ENCODE measurements at places on chromosomes 6 and 20. TPM values are rescaled to one million over a fixed set of nuclear protein-coding genes. Genes with fewer than 3 reads are reported as not detected.
A peak's percentile ranks its signal among the peaks of the same experiment; 100 is the strongest.

Gene RIPPLY2
- not detected for polyA plus RNA-seq

Gene C20orf204
- polyA plus RNA-seq: 0.11 TPM

Gene NOX3
- polyA plus RNA-seq: not detected

Gene STX11
- 0.68 TPM for polyA plus RNA-seq

Gene TPX2
- polyA plus RNA-seq: 27.6 TPM

Gene DPPA5
- polyA plus RNA-seq: not detected

Gene HRH3
- not detected for polyA plus RNA-seq

Gene GCM1
- polyA plus RNA-seq: not detected

Gene C20orf144
- 0.19 TPM for polyA plus RNA-seq

Gene ATP6V1G2
- 6.5 TPM for polyA plus RNA-seq

Gene SIRPA
- 37.2 TPM for polyA plus RNA-seq

Gene SLC32A1
- polyA plus RNA-seq: not detected

Gene CEBPB
- polyA plus RNA-seq: 17.4 TPM

Gene ACOT13
- 25.7 TPM for polyA plus RNA-seq

Gene IL17F
- not detected for polyA plus RNA-seq

Gene OLIG3
- polyA plus RNA-seq: not detected

Gene EPB41L1
- polyA plus RNA-seq: 33.7 TPM

Gene RPL10A
- polyA plus RNA-seq: 3,261 TPM

Gene PI16
- polyA plus RNA-seq: 0.20 TPM

GRCh38 chr20:6502219-6502618 is 265.3 kb upstream of the BMP2 start:
- H3K27ac ChIP-seq: no peak overlapping the region
- no peaks in the 10 kb centered on the region for H3K27me3 ChIP-seq
- no peaks in the 10 kb centered on the region for H3K4me1 ChIP-seq
- H3K36me3 ChIP-seq: no peaks in the 10 kb centered on the region
- H3K4me3 ChIP-seq: no peak overlapping the region
- DNase-seq: no peak

DNA sequence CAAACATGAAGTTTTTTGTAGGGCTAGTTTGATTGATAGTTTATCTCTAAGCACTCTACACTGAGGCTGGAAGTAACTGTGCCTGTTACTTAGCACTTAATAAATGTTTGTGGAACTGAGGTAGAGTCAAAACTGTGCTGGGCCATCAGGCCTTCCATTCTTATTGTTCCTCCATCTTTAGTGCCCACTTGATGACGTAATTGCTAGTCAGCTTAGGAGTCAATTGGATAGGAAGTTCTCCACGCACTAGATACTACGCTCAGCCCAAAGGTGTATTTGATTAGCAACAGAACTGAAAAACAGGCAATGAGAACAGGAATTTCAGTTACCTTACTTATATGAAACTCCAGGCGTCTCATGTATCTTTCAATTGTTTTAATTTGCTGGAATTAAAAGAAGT is 67.0 kb downstream of the RIPOR2 start:
- no peak overlapping the region for H3K4me3 ChIP-seq
- H3K27me3 ChIP-seq: no peaks in the 10 kb centered on the region
- no peak overlapping the region for H3K27ac ChIP-seq
- no peaks in the 10 kb centered on the region for H3K4me1 ChIP-seq

- no peaks in the 10 kb centered on the region for H3K36me3 ChIP-seq
- H3K27me3 ChIP-seq: no peaks in the 10 kb centered on the region
- no peak overlapping the region for H3K4me3 ChIP-seq
- no peak for DNase-seq
- H3K27ac ChIP-seq: no peak overlapping the region
Observed at GRCh38 chr20:40641202-40641601, 47.8 kb downstream of the MAFB start.

DNA sequence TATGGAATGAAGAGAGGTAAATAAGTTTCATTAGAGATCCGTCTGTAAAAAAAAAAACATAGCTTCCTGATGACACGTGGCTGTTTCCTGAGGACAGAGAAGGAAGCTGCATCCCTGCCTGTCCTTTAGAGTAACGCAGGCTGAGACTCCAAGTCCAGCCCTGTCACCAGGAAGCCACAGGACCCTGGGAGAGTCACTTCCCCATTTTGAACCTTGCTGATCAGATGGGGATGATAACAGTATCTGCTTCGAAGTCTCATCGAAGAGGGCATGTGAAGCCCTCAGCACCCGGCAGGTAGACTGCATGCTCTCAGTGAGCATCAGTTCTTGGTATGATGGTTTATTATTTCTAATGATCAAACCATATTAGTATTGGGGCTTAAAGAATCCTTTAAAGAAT is 139.1 kb upstream of the KCNG1 start:
- H3K27me3 ChIP-seq: peaks cover 67% of the 10 kb centered on the region
- no peak for DNase-seq
- no peak overlapping the region for H3K4me3 ChIP-seq
- H3K36me3 ChIP-seq: no peaks in the 10 kb centered on the region
- H3K27ac ChIP-seq: no peak overlapping the region
- no peaks in the 10 kb centered on the region for H3K4me1 ChIP-seq

DNA sequence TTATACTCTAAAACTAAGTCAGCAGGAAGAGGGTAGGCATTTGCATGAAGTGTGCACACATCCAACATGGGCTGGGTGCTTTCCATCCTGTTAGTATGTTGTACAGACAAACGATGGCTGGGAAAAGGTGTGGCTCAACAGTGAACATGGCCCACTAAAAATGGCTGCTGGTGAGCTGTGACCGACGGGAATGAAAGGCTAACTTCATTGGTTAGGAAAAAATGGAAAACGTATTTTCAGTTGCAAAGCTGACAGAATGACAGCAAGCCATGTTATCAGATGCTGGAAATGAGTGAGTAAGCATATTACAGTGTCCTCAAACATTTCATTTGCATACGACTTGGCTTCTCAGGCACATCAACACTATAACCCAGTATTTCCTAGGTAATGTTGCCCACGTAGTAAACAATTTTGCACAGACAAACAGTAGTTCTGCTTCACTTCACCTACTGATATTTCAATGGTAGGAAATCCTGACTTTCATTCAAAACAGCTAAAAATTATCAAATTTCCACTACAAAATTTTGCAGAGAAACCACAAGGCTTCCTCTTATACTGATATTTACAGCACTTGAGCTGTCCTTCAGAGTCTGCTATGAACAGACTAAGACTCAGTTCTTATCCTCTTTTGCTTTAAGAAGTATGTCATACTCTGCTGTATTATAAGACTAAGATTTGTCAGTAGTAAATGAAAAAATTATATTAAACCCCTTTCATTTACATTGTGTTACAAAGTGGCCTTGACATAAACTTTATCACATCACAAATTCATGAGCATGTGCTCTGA is 98.9 kb downstream of the IRF4 start:
- DNase-seq: no peak
- H3K4me3 ChIP-seq: no peak overlapping the region
- H3K27ac ChIP-seq: no peak overlapping the region
- peaks cover 18% of the 10 kb centered on the region for H3K36me3 ChIP-seq
- H3K4me1 ChIP-seq: no peaks in the 10 kb centered on the region
- H3K27me3 ChIP-seq: no peaks in the 10 kb centered on the region

DNA sequence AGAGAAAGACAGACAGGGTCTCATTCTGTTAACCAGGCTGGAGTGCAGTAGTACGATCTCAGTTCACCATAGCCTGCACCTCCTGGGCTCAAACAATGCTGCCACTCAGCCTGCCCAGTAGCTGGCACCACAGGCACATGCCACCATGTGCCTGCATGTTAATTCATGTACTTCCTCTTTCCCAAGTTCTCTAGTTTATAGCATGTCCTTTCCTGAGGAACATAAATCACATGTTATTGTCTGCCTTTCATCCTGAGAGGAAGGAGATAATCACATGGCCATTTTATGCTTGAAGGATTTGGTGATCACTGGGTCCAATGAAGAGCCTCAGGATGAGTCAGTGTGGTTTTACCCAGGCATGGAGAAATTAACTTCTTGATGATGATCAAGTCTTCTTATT is 47.9 kb downstream of the COL11A2 start:
- no peaks in the 10 kb centered on the region for H3K36me3 ChIP-seq
- H3K4me3 ChIP-seq: no peak overlapping the region
- no peak for DNase-seq
- peaks cover 35% of the 10 kb centered on the region for H3K27me3 ChIP-seq
- no peak overlapping the region for H3K27ac ChIP-seq

- no peak overlapping the region for H3K4me3 ChIP-seq
- H3K27me3 ChIP-seq: no peaks in the 10 kb centered on the region
- peaks cover 2% of the 10 kb centered on the region for H3K4me1 ChIP-seq
- H3K36me3 ChIP-seq: peaks cover 47% of the 10 kb centered on the region
- no peak overlapping the region for H3K27ac ChIP-seq
- no peak for DNase-seq
Observed at GRCh38 chr20:37225146-37225545, 36.5 kb downstream of the GHRH start.

DNA sequence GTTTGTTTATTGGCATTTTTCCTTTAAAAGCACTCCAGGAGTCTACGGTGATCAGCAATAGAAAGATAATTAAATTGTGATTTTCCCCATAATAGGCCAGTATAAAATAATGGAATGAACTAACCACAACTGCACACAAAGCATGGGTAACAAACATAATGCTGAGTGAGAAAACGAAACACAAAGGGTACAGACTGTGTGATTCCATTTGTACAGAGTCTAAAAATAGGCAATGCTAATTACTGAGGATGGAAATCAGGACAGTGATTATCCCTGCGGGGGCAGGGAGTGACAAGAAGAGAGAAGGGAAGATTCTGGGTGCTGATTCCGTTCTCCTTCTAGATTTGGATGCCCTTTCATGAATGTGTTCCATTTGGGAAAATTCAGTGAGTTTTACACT is 478.1 kb downstream of the PREX1 start:
- peaks cover 5% of the 10 kb centered on the region for H3K27me3 ChIP-seq
- no peaks in the 10 kb centered on the region for H3K36me3 ChIP-seq
- H3K4me3 ChIP-seq: no peak overlapping the region
- no peaks in the 10 kb centered on the region for H3K4me1 ChIP-seq
- no peak for DNase-seq

- peaks cover 17% of the 10 kb centered on the region for H3K4me1 ChIP-seq
- no peak overlapping the region for H3K4me3 ChIP-seq
- no peaks in the 10 kb centered on the region for H3K27me3 ChIP-seq
Observed at GRCh38 chr6:37984578-37984977, 165.1 kb downstream of the ZFAND3 start.

GRCh38 chr6:54415517-54415916 is 107.3 kb downstream of the TINAG start:
- no peak overlapping the region for H3K27ac ChIP-seq
- no peak for DNase-seq
- no peaks in the 10 kb centered on the region for H3K4me1 ChIP-seq

- H3K27me3 ChIP-seq: peaks cover 10% of the 10 kb centered on the region
- no peak overlapping the region for H3K4me3 ChIP-seq
- no peak for DNase-seq
Observed at GRCh38 chr6:86938814-86939213, 1.5 kb downstream of the HTR1E start.

GRCh38 chr6:48031711-48032110 is 79.3 kb downstream of the PTCHD4 start:
- no peak overlapping the region for H3K27ac ChIP-seq
- H3K27me3 ChIP-seq: no peaks in the 10 kb centered on the region
- H3K4me1 ChIP-seq: no peaks in the 10 kb centered on the region
- H3K4me3 ChIP-seq: no peak overlapping the region

- no peak for DNase-seq
- H3K4me3 ChIP-seq: no peak overlapping the region
- H3K36me3 ChIP-seq: no peaks in the 10 kb centered on the region
- no peaks in the 10 kb centered on the region for H3K27me3 ChIP-seq
- H3K27ac ChIP-seq: no peak overlapping the region
- H3K4me1 ChIP-seq: no peaks in the 10 kb centered on the region
Observed at GRCh38 chr6:167125410-167125809, 2.5 kb downstream of the CCR6 start.

DNA sequence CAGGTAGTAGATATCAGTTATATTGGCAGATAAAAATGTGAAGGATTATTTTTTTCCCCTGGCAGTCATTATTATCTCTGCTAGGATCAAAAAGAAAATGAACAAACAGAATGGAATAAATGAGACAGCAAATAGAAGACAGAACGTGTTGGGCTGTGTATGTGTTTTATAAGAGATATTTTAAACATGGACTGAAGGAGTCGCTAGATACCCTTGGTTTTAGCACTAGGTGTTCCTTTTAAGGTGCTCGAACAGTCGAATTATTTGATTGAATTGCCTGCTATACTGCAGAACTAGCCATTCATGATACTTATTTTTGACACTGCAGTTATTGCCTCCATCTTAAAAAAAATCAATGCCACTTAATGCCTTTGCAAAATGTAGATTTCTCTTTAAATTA is 3.7 kb downstream of the GRIK2 start:
- 0 out of 2 replicates have a peak, but pooled peaks cover 3% of the 10 kb centered on the region for H3K4me1 ChIP-seq
- peak; percentile 70 for DNase-seq
- H3K27ac ChIP-seq: no peak overlapping the region
- no peaks in the 10 kb centered on the region for H3K36me3 ChIP-seq
- no peaks in the 10 kb centered on the region for H3K27me3 ChIP-seq

DNA sequence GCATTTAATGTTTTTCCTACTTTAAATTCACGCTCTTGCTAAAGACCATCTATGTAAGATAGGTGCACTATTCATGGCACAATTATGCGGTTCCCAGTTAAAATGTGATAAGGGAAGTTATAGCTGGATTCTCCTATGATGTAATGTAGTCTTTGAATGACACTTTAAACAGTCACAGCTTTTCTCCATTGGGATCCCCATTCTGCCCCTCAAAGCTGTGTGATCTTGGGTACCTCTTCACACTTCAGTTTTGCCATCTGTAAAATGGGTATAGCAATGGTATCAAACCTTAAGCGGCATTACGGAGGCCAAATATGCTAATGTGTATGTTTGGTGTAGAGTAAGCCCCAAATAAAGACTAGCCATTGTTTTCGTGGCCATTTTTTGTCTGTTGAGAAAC is 64.7 kb upstream of the ZNF217 start:
- no peak for DNase-seq
- H3K27me3 ChIP-seq: no peaks in the 10 kb centered on the region
- no peaks in the 10 kb centered on the region for H3K36me3 ChIP-seq
- H3K27ac ChIP-seq: no peak overlapping the region
- peaks cover 24% of the 10 kb centered on the region for H3K4me1 ChIP-seq
- no peak overlapping the region for H3K4me3 ChIP-seq

GRCh38 chr6:125804264-125804663 is 13.5 kb downstream of the NCOA7 start:
- no peak overlapping the region for H3K27ac ChIP-seq
- no peaks in the 10 kb centered on the region for H3K27me3 ChIP-seq
- no peak overlapping the region for H3K4me3 ChIP-seq
- H3K36me3 ChIP-seq: 0 out of 2 replicates have a peak, but pooled peaks cover 1% of the 10 kb centered on the region
- H3K4me1 ChIP-seq: peaks cover 9% of the 10 kb centered on the region

DNA sequence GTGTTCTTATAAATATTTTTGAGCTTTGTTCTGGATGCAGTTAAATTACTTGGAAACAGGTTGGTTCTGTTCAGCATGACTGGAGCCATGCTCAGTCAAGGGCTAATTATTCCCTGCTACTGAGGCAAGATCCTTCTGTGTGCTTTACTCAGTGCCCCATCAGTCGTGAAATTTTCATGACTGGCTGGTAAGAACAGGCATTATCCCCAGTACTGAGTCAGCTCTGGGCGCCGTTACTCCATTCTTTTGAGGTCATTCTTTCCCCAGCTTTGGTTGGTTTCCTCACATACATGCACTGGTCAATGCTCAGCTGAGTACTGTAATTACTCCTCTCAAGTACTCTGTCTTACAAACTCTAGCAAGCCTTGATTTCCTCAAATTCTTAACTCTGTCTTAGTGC is 71.3 kb downstream of the CDKAL1 start:
- H3K4me1 ChIP-seq: peaks cover 2% of the 10 kb centered on the region
- peak; percentile 69 for DNase-seq

- no peak for DNase-seq
- no peaks in the 10 kb centered on the region for H3K27me3 ChIP-seq
- H3K4me3 ChIP-seq: no peak overlapping the region
- no peak overlapping the region for H3K27ac ChIP-seq
- H3K36me3 ChIP-seq: no peaks in the 10 kb centered on the region
Observed at GRCh38 chr6:331622-332521, 39.6 kb downstream of the DUSP22 start.

Measured in IMR-90 (cell line).